HAP-1 (cell line): ENCODE measurements at places on chromosomes 16 and 17.

GRCh38 chr16:5257462-5257861 lies 159.9 kb upstream of the EEF2KMT start:
- DNase-seq: no peak

DNA sequence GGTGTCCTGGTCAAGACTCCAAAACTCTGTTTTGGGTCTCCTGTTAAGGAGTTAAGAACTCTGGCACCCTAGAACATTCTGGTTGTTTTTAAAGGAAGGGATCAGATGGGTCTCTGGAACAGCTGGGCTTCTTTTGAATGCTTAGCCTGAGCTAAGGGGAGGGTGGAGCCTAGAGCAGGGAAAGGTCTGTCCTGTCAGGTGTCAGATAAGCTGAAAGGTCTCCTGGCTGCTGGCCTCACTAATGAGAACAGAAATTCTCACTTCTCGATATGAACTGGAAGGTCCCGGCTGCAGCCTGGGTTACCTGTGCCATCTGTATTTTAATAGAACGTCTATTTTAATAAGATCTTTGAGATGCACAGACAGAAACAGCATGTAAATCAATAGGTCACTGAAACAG lies 69.0 kb downstream of the RAP1GAP2 start:
- no peak for DNase-seq

DNA sequence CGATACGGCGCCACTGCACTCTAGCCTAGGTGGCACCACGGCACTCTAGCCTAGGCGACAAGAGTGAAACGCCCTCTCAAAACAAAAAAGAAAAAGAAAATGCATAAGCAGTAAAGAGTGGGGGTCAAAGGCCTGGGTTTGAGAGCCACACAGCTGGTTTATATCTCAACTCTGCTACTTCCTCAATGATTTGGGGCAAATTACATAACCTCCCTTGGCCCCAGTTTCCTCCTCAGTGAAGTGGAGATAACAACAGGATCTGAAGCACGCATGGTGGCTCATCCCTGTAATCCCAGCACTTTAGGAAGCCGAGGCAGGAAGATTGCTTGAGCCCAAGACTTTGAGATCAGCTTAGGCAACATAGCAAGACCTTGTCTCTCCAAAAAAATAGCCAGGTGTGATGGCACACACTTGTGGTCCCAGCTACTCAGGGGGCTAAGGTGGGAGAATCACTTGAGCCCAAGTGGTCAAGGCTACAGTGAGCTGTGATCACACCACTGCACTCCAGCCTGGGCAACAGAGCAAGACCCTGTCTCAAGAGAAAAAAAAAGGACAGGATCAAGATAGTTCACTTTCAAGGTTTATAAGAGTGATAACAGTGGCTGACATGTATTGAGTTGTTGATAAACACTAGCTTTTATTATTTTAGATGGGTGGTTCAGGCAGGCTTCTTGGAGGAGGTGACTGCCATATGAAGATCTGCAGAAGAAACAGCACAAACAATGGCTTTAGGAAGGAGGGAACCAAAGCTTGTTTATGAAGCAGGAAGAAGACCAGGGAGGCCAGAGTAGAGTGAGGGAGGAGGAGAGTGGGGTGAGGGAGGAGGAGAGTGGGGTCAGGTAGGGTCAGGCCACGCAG lies 8.5 kb upstream of the COG1 start:
- DNase-seq: no peak

GRCh38 chr17:74450925-74451403 lies 15.5 kb upstream of the CD300A start:
- no peak for DNase-seq

- DNase-seq: peak; percentile 58
Measured at GRCh38 chr17:19238167-19238505, 970 bp downstream of the EPN2 start.

DNA sequence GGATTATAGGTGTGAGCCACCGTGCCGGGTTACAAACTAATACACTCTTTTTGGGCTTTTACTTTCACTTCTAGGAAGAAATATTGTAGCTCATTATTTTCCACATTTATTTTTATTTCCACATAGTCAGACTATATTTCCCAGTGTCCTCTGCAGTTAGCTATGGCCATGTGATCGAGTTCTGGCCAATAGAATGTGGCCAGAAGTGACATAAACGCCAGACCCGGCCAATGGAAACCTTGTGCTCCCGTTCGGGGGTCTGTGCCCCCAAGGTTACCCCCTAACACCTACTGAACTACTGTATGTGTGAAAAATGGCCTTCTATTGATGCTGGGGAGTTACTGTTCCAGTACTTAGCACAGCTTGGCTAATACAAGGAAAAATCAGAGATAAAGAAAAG lies 13.2 kb upstream of the RPTOR start:
- DNase-seq: no peak

GRCh38 chr17:7285679-7286078 lies 4.2 kb downstream of the SLC2A4 start:
- DNase-seq: no peak

- no peak for DNase-seq
Measured at GRCh38 chr17:50264263-50265113, 9.8 kb upstream of the TMEM92 start.

DNA sequence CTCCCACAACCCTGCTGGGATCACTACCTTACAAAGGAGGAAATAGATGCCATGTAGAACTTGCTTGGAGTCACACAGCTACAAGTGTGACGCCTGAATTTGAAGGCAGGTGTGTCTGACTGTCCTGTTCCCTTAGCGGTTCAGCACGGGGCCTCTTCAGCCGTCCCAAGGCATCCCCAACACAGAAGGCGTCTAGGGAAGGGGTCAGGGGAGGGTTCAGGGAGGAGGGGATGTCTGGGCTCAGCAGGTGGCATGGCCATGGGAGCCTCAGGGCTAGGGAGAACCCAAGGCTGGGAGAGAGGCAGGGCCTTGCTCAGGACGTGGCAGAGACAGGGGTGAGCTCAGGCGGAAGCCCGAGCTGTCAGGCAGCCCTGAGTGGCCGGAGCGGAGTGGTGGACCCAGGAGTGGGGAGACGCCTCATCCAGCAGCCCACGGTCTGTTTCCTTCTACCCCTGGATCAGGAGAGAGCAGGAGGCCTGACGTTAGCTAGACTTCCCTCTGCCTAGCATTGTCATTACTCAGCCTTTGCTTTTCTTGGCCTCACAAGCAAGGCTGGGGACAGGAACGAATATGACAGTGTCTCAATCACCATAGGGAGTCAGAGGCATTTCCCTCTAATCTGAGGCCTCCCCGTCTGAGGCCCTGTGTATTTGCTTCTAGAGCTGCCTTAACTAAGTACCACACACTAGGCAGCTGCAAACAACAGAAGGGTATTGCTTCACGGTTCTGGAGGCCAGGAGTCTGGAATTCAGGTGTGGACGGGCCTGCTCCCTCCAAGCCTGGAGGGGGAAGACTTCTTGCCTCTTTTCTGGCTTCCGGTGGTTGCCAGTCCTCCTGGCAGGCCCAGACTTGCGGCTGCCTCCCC lies 31.3 kb upstream of the ANKRD40CL start:
- no peak for DNase-seq

- DNase-seq: no peak
Measured at GRCh38 chr16:53598511-53599275, 95.7 kb upstream of the AKTIP start.

GRCh38 chr16:14215941-14216340 lies 144.8 kb downstream of the MRTFB start:
- no peak for DNase-seq
